Activated naive CD8-positive, alpha-beta T cell treated with anti-CD3 and anti-CD28 coated beads, Interleukin-2, amount 10 ng/mL, durations not matched to agents 7 days and 5 days (primary cell): ENCODE measurements at places on chromosomes 11 and 22. TPM values are rescaled to one million over a fixed set of nuclear protein-coding genes. Genes with fewer than 3 reads are reported as not detected.

DNA sequence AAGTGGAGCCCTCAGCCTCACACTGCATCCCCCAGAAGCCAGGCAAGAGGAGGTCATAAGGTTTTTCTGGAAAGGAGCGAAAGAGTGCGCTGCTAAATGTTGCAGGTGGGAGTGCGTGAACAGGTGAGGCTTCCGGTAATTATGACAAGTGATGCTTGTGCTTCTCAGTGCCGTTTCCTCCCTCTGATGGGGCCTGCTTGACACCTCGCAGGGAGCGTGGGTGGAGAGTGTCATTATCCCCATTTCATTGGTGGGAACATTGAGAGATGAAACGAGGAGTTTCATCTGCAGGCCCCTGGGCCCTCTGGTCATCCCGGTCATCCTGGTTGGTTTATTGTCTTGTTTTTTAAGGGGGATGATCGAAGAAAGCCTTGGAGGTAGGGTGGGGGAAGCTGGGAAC is 57.5 kb downstream of the BCR start:
- no peak for DNase-seq

DNA sequence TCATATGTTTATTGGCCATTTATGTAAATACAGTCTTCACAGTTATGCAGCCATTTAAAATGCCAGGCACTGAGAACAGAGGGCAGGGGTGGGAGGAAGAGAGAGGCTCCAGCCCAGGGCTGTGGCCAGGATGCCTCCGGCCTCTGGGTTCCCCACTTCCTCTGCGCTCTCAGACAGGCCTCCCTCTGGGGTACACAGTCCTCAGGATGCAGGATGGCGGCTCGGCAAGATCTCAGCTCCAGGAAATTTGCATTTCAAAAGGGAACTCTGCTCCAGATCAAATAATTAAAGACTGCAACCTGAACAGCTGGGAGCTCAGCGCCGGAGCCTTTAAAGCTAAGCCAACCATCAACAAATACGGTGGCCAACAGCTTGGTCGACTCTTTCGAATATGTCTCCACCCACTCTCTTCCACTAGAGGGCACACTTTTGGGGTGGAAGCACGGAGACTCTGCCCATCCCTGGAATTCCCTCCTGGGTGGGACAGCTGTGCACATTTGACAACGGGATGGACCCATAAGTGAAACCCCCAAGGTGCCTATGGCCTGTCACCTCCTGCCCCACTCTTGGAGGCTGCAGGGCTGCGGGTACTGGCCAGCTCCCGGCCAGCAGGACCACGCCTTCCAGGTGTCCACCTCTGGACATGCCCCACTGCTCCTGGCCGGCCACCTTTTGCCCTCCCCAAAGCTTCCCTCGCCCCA is 1044.7 kb downstream of the BRD1 start:
- DNase-seq, result no peak

The MS4A8 gene
- total RNA-seq, result not detected

DNA sequence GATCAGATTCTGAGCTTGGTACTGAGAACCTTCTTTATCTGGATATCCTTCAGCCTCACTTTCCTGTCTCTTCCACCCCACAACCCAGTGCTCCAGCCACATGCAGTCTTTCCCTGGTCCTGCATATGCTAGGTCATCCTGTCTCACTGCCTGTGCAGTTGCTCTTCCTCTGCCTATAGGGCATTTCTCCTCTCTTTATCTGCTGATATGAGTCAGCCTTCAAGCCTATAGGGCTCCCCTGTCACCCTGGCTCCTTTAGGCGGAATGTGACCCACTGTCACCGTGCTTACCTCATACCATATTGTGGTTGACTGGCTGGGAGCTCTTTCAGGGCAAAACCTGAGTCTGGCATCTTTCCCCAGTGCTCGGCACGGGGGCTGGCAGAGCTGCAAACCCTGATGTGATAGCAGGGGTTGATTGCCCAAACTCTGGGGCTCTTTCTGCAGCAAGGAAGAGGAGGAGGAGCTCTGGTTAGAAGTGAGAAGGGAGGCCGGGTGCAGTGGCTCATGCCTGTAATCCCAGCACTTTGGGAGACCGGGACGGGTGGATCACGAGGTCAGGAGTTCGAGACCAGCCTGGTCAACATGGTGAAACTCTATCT is 26.3 kb downstream of the MEI1 start:
- no peak for DNase-seq

- DNase-seq, result no peak
These were observed 3.6 kb downstream of the PACS1 start for GRCh38 chr11:66073669-66074068.

The KRTAP5-2 gene
- not detected for total RNA-seq

The FOLH1 gene
- not detected for total RNA-seq
